ENCODE measurements at places on chromosomes 2 and 18.
A peak's percentile ranks its signal among the peaks of the same experiment; 100 is the strongest.

DNA sequence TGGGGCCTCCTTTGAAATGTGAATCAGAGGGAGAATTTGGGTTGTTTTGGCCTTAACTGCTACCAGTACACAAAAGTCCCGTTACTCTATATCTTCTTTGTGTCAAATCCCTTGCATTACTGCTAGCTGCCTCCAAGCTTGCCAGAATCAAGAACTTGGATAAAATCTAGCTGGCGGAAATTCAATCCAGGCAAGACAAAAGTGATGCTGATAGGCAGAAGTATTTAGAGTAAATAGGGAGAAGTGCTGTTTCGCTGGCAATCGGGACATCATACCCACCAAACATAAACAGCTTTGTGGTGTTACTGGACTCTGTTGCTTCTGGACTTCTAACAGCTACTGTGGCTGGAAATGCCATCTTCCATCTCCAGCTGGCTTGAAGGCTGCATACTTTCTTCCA lies 2.5 kb downstream of the IFIH1 start:
- DNase-seq = no peak

DNA sequence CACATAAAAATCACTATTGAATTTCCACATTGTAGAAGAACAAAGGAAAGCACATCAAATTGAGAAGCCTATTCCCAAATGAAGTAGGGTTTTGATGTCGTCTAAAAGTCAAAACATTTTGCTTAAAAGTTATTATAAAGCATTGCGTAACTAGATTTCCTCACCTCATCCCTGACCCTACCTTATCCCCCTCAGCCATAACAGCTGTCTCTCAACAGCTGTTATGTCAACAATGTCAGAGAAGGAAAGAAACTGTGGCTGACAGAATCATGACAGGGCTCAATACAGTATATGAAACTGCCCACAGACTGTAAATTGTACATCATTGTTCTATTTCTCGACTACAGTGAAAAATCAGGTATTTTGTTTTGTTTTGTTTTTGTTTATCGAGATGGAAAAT lies 63.0 kb upstream of the ACVR1C start:
- DNase-seq = no peak

DNA sequence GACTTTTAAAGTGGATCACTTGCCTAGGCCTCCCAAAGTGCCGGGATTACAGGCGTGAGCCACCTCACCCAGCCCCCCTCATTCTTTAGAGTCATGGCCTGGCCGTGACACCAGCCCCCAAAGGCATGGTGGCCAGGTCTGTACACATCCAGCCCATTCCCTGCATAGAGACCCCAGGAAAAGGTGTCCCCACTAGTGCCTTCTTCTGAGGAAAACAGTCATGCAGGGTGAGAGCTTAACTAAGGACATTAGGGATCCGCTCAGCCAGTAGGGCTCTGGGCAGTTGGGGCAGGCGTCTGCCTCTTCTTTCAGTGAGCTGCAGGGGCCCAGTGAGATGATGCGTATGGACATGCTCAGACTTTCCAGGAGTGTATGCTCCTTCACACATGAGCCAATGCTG lies 5.7 kb upstream of the AMER3 start:
- DNase-seq = no peak

DNA sequence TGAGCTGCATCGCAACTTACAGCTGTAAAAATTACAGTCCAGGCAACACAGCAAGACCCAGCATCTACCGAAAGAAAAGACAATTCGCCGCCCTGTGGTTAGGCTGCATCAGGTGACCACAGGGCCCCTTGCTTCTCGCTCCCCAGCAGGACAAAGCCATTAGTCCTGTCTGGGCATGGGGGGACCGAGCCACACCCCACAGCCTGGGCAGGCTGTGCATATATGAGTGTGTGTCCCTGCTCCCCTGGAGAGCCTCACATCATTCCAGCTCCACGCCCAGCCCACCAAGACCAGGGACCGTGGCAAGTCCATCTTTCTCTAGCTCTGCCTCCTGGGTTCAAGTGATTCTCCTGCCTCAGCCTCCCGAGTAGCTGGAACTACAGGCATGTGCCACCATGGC lies 33.9 kb downstream of the SNORC start:
- DNase-seq = no peak

DNA sequence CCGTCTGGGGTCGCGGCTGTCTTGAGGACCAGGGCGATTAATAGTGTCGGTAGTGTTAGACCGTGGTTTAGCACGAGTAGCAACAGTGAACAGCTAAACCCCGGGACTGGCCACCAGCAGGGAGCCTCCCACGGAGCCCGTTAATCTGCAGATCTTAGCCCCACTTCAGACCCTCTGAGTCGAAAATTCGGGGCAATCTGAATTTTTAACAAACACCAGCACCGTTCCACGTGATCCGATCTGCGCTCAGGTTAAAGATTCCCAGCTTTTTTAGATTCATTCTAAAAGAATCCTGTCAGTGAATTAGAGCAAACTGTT lies 479 bp upstream of the ATP5F1A start:
- DNase-seq = no peak

- DNase-seq = no peak
Measured at GRCh38 chr2:219997341-219997851, 370.0 kb downstream of the SLC4A3 start.

- DNase-seq = no peak
Measured at GRCh38 chr18:24869285-24869684, 408.8 kb downstream of the HRH4 start.

GRCh38 chr2:144679942-144680341 lies 160.0 kb upstream of the ZEB2 start:
- DNase-seq = no peak

DNA sequence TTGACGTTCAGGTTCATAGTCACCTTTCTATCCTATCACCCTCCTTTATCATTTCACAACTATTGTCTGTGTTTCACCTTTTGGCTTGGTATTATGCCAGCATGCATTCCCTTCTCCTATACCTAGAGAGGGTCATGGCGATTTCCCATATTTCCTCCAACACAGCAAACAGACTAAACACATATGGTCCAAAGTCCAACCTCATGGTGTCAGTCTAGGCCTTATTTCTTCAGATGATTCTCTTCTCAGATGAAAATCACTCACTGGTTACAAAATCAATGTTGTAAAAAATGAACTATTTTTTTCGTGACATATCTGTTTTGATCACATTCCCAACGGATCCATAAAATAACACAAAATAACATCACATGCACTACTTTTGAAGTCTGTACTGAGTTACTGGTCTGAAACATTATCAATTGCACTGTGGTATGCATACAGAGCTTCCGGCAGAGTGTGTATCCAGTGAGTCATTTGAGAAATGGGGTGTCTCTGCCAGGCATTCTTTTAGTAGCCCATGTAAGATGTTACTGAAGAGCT lies 204.8 kb upstream of the GALNT5 start:
- no peak for DNase-seq

GRCh38 chr2:42095923-42096408 lies 48.1 kb downstream of the PKDCC start:
- DNase-seq = no peak

- no peak for DNase-seq
Measured at GRCh38 chr2:189016311-189016861, 42.2 kb downstream of the COL3A1 start.

DNA sequence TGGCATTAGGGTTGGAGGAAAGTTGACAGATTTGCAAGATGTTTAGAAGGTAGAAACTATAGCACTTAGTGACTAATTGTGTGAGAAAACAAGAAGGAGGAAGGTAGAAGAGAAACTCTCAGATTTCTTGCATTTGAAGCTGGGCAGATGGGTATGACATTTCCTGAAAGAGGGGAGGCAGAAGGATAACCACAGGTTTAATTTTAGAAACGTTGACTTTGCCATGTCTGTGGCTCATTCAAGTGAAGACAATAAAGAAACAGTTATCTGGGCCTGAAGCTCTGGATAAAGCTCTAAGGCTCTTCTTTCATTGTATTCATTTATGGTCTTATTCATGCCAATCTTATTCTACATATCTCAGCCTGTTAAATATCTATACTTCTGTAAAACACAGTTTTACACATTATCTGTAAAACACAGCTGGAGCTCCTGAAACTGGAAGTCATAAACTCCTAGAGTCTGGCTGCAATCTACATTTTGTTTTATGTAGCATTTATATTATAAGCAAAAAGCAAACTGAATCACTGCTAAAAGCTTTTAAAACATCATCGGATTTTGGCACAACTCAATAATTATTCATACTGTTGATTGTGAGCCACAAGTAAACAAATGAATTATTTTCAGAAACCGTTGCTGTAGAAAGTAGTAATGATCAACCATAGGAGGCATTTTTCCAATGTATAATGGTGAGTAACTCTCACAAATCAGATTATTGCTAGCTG lies 138.5 kb downstream of the RIT2 start:
- no peak for DNase-seq

- no peak for DNase-seq
Measured at GRCh38 chr18:54720620-54721019, 107.7 kb upstream of the RAB27B start.

DNA sequence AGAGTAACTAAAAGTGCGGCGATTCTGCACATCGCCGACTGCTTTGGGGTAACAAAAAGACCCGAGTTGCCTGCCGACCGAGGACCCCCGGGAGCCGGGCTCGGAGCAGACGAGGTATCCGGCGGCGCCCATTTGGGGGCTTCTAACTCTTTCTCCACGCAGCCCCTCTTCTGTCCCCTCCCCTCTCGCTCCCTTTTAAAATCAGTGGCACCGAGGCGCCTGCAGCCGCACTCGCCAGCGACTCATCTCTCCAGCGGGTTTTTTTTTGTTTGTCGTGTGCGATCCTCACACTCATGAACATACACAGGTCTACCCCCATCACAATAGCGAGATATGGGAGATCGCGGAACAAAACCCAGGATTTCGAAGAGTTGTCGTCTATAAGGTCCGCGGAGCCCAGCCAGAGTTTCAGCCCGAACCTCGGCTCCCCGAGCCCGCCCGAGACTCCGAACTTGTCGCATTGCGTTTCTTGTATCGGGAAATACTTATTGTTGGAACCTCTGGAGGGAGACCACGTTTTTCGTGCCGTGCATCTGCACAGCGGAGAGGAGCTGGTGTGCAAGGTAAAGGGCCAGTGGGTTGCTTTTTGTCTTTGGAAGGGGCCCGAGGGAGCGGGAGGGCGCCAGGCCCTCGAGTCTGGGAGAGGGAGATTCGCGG lies 1.4 kb downstream of the TRIB2 start:
- no peak for DNase-seq

GRCh38 chr2:144518748-144519596 lies 947 bp downstream of the ZEB2 start:
- DNase-seq = peak; percentile 47
